ENCODE measurements at places on chromosomes 5 and 9.

DNA sequence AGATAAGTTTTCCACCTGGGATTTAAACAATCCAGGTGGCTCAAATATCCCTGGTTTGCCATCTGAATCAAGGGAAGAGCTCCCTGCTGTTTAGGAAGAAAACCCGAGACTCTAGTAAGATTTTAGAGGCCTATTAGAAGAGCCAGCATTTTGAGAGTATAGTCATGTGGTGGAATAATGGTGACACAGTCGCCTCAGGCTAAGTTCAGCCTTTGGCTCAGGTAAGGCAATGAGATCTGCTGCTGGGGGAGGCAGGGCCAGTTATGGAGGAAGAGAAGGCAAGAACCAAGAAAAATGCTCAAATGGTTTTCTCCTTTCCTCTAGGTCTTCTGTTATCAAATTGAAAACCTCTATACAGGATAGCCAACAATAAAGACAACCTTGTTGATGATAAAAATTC is 16.2 kb downstream of the RAD1 start:
- DNase-seq: no peak

DNA sequence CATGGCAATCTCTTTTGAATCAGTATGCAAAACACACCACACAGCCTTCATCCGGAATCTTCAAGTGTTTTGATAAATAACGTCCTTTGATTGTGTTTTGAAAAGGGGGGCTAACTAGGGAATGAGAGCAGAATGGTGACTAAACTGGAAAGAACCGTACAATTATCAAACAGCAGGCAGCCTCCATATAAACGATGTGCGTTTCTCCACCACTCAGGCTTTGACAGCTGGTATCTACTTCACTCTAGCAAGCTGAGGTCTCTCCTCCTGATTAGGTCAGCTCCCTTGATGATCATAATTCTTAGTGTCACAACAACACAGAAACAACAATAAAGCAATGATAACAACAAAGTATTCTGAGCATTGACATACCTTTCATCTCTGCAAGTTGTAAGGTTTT is 465.9 kb downstream of the TUSC1 start:
- DNase-seq: no peak

DNA sequence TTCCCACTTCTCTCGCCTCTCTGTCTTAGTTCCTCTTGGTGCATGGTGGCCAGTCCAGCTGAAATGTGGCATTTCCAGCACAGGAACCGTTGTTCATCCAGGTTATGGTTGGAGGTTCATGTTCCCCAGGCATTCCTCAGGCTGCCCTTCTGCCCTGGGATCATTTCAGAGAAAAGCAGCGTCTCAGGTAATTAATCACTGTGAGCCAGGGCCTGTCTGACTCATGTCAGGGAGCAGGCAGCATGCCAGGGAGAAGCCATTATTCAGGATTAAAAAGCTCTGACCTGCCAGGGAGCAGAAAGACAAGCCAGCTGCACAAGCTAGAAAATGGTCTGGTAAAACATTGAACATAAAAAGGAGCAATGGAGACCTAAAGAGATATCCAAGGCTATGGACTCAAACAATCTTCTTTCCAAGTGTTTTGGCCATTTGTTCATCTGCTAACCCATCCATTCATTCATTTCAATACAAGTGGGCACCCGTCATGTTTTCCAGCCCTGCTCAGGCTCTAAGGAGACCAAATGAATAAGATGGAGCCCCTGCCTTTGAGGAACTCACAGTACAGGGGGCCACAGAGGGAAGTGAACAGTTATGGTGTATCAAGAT is 241.4 kb downstream of the DRD1 start:
- peak; percentile 63 for DNase-seq

DNA sequence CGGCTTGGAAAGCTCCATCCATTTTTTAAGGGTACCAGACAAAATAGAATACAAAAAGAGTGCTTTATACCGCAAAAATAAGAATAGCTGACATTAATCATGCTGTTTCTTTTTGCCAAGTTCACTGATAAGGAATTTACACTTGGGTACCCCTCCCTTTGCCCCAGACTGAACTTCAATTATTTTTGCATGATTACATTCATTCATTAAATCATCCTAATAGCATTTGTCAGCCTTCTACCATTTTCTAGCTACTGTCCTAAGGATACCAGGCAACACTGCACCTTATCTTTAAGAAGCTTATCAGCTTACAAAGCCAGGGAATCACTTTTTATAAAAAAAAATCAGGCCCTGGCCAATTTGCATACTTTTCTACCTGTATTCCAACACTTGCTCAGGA is 48.4 kb downstream of the YIPF5 start:
- no peak for DNase-seq

DNA sequence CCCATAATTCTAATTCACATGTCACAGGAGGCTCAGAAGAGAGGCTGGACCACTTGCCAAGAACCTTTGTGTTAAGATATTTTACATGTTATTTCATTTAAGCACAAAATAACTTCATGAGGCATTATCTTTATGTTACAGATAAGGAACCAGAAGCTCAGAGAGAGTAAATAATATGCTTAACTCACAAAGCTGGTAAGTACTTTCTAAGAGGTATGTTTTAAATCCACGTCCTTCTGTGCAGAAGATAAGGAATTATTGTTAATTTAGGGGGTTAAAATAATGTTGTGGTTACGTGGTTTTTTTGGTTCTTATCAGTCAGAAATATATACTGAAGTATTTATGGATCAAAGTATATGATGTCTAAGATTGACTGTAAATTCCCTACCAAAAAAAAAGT is 8.0 kb downstream of the STRBP start:
- DNase-seq: no peak

All from NCI-H345 (cell line).